ENCODE measurements at places on chromosomes 5 and 9. TPM values are rescaled to one million over a fixed set of nuclear protein-coding genes. Genes with fewer than 3 reads are reported as not detected.

DNA sequence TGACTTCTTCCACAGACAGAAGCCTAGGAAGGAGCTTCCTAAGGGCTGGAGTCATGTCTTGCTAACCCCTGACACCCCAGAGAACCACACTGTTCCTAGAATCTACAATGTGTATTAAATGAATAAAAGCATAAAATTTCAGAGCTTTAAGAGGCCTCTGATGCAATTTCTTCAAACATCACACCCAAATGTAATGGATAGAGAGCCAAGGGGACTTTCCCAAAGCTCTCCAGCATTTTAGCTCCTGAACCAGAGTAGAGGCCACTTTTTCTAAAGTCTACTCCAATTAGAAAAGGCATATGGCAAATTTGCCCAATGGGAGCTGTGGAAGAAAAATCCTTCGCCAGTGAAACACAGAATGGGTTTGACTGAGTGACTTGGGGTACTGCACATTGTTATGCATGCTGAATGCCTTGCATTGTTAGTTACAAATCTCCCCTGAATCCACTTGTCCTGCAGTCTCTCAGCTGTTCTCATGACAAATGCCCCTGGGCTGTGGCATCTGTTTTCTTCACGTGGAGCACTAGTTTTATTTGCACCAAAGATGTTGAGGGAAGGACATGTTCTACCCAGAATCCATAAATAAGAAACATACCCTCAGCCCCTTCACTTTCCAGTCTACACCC lies 334.0 kb downstream of the ASTN2 start:
- DNase-seq, result peak; percentile 77

DNA sequence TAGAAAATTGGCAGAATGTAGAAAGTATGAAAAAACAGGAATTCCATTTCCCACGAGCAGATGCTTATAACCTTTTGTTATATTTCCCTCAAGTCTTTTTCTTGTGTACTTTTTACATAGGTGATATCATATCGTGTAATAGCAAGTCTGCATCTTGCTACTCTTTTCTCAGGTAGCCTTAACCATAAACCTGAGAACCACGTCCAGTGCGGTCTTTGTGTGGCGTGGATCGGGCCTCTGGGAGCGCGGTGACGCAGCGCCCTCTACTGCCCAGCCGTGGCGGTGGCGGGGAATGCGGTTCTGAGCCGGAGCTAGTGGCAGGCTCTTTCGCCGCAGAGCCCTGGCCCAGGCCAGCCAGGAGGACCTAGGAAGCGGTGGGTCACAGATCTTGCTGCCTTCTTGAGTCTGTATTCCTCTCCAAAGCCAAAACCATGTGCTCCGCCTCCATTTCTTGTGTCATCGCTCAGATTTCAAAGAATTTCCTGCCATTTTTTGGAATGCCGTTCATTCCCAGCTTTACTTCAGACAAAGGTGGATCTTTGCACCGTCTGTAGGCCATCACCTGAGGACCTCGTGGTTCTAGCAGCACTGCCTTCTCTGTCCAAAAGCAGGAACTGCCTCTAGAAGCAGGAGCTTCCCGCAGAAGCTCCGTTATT lies 71.9 kb downstream of the MVB12B start:
- peak; percentile 80 for DNase-seq

CDX1 gene
- not detected for total RNA-seq

ROR2 gene
- total RNA-seq, result 15.5 TPM

EXD3 gene
- total RNA-seq, result 4.4 TPM

- DNase-seq, result no peak
These were observed 13.0 kb downstream of the C1QTNF3 start for GRCh38 chr5:34030048-34030447.

DNA sequence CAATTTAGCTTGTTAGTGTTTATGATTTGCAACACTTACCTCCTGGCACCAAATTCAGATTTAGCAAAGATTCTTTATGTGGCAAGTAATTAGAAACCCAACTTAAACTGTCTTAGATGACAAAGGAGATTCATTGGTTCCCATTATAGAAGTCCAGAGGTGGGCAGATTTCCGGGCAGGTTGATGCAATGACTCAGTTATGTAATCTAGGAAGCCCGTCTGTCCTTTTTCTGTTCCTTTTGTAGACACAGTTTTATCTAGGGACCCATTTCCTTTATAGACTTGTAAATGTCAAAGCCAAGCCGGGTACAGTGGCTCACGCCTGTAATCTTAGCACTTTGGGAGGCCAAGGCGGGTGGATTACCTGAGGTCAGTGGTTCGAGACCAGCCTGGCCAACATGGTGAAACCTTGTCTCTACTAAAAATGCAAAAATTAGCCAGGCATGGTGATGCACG lies 20.3 kb upstream of the ANKRD33B start:
- DNase-seq, result no peak

GRCh38 chr5:104628911-104629310 lies 1066.3 kb upstream of the NUDT12 start:
- DNase-seq, result no peak
